Amniotic epithelial cell (primary cell): ENCODE measurements at places on chromosomes 7 and 10.
A peak's percentile ranks its signal among the peaks of the same experiment; 100 is the strongest.

DNA sequence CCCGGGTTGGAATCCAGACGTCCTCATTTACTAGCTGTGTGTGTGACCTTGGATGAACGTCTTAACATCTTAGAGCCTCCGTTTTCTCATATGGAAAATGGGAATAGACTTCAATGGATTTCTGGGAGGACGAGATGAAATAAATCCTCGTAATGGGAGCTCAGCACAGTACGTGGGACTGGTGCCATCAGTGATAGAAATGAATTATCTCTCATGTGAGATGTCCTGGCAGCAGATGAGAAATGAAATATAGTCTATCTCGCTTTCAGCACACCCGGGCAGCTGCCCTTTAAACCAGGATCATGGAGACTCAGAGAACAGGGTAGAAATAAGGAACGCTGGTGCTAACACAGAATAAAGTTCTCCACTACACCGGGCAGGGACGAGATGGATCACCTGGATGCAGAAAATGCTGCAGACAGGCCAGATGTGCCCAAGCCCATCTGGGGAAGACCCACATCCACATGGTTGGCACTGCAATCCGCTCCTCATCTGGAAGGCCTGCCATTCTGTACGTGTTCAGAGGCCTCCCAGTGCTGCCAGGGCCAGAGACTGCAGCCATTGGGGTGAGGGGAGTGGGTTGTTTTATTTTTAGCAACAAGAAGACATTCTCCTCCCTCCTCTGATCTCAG, 11.1 kb upstream of the EMX2 start:
- DNase-seq = no peak

DNA sequence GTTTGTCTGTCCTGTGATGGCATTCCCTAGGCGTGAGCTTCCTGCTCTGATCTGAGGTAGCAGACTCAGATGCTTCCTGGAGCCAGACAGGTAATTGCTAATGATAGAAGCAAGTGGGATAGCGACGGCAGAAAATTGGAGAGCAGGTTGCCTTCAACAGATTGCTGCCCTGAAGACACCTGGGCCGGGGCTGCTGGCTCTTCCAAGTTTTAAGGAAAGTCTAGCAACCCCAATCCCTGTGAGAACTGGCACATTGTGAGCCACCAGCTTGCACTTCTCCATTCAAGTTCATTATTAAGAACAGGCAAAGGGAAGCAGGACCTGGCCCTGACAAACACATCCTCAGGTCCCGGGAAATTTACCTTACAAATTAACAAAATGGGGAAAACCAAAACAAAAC, 50.8 kb downstream of the ITPRID1 start:
- DNase-seq = no peak

GRCh38 chr10:13882119-13882711, 295.4 kb downstream of the PRPF18 start:
- peak; percentile 70 for DNase-seq

DNA sequence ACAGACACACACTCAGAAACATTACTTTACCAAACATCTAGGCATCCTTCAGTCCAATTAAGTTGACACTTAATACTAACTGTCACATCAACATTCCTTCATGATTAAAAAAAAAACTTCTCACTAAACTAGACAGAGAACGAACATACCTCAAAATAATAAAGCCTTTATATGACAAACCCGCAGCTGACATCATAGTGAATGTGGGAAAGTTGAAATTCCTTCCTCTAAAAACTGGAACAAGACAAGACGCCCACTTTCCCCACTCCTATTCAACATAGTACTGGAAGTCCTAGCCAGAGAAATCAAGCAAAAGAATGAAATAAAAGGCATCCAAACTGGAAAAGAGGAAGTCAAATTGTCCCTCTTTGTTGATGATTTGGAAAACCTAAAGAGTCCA, 96.9 kb upstream of the PPP1R9A start:
- no peak for DNase-seq

DNA sequence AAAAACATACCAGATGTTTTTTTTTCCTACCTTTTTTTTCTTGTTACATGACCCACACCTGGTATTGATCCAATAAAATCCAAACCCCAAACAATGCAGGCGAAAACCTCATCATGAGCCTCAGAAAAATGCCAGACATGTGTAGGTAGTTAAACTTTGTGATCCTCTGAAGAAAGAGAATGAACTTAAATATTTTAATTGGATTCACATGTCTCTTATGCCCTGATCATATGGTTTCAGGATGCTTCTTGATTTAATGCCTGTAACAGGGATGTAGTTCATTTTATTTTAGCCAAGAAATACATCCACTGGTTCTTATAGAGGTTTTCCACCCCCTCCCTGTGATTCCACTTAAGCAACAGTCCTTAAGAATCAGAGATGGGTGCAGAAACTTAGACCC, 451.6 kb downstream of the TYW1 start:
- DNase-seq = no peak

DNA sequence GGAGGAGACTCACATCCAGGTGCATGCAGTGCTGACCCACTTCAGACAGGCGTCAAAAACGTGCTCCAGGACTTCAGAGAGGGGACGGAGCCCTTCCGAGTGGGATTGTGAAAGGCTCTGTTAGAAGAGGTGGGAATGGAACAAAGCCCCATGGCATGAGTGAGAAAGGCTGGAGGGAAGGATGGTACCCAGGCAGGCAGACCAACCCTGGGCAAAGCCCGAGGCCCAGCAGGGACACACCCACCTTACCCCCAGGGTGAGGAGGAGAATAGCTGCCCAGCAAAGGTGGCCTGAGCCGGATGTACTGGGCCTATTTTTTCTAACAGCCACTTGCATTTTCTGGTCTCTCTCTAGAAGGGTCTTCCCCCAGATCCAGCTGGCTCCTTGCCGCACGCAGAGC, 14.8 kb downstream of the CHAT start:
- DNase-seq = no peak

DNA sequence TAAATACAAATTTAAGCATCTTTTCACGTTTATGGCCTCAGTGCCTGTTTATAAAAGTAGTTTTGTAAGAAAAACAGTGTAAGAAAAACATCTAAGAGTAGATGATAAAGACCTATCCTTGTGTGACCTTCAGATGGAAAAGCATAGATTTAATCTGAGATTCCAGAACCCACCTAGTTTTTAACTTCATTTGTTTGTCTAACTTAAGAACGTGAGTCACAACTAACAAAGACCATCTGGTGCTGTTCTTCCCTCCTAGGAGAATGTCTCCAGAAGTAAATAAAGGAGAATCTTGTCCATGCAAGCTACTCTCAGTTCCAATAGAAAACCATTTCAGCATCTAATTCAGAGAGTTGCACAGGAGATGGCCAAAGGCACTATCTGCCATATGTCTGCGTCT, 265.4 kb upstream of the C7orf33 start:
- DNase-seq = no peak

- no peak for DNase-seq
These were observed 116.0 kb downstream of the KMT2E start for GRCh38 chr7:105130048-105130447.

GRCh38 chr7:16071246-16071857, 350.0 kb downstream of the CRPPA start:
- DNase-seq = peak; percentile 60

DNA sequence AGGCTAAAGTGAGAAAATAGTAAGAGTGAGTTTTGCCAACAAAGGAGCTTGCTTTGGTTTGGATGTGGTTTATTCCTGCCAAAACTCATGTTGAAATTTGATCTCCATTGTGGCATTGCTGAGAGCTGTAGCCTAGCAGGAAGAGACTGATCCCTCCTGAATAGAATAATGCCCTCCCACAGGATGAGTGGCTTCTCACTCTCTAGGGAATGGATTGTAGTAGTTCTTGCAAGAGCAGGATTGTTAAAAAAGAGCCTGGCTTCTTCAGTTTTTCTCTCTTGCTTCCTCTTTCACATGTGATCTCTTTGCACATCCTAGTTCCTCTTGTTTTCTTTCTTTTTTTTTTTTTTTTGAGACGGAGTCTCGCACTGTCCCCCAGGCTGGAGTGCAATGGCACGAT, 34.4 kb downstream of the ASAH2 start:
- DNase-seq = peak; percentile 5

DNA sequence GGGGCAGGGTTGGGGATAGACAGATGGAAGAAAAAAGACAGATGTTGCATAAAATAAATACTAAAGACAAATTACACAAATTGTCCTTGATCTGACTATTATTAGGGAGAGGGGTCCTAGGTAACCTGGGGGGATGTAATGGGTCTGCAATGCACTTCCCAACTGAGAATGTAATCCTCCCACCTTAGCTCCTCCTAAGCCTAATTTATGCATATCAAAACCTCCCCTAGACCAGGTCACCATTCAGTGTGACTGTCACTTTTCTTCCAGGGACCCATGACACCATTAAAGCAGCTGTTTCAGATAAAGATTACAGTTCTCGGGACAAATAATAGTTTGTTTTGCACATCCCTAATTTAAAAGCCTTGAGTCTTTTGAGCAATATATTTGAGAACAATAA, 133.9 kb upstream of the FEZF1 start:
- no peak for DNase-seq

DNA sequence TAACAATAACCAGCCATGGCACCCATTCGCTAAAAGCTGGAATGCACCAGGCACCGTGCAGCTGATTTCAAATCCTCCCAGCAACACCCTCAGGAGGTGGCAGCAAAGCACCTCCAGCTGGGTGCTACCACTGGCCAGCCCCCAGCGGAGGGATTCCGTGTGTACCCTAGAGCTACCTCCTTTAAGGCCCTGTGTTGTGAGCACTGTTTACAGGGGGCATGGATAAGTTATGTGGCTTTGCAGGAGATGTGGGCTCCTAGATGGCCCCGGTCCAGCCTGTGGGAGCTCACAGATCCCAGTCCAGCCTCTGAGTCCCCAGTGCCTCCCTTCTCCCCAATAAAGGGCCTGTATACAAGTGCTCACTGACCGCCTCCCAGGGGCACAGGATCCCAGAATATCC, 27.1 kb downstream of the TNRC18 start:
- DNase-seq = peak; percentile 59

- DNase-seq = no peak
These were observed 145.2 kb downstream of the LYZL1 start for GRCh38 chr10:29434111-29434510.

DNA sequence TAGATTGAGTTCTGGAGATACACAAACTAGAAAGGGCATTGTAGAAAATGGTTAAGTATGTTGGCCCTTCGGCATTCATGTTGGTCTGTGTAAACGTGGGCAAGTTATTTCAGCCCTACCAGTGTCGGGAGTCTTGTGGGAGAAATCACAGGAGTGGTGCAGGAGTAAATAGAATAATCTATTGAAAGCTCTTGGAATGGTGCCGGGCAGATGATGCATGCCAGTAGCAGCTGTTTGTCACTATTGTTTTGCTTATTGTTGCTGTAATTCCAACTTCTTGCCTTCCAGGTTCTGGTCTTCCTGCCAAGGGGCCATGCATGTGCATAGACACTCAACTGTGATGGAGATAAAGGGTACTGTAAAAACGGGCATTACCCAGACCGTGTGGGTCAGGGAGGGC, 259.4 kb downstream of the CAMK1D start:
- DNase-seq = no peak

DNA sequence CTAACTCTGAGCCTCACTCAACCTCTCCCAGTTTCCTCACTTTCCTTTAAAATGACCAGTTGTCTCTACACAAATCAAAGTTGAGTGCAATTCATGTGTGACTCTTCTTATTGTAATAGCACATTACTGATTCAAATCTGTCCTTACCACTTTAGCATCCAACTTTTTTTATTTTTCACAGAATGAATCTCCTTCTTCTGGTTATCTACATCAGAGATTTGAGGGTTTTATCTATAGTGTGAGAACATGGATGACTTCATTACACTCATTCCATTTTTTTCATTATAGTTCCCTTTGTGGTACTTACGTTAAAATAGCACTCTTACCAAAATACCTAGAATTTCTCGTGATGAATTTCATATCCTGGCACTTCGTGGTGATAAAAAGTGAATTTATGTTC, 43.3 kb downstream of the RTKN2 start:
- DNase-seq = no peak

GRCh38 chr10:124904796-124905195, 37.1 kb upstream of the ZRANB1 start:
- no peak for DNase-seq

DNA sequence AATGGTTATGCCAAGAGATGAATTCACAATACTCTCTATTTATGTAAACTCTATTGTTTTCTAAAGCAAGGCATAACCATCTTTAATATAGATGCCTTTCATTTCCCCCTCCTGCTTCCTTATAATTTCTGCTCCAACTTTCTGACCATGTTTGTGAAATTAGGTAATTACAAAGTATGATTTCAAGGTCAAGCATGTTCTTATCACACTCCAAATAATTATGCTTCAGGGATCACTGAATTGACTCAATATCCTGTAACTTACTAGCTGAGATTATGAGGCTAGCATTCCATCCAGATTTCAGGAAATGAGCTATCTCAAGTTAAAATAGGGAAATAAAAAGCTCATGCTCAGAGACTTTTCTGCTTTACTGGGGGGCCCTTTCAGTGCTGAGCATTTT, 655.9 kb upstream of the IGFBP3 start:
- DNase-seq = peak; percentile 80

DNA sequence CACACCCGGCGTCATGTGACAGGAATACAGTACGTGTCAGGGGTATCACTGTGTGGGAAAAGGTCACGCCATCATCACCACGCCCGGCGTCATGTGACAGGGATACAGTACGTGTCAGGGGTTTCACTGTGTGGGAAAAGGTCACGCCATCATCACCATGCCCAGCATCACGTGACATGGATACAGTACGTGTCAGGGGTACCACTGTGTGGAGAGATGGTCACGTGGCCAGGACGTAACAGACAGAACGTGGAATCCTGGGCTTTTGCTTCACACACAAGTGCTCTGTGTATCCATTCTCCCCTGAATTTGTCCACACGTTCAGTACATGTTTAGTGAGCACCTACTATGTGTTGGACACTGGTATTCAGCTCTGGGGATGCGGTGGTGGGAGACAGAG, 34.5 kb upstream of the DIP2C start:
- no peak for DNase-seq

DNA sequence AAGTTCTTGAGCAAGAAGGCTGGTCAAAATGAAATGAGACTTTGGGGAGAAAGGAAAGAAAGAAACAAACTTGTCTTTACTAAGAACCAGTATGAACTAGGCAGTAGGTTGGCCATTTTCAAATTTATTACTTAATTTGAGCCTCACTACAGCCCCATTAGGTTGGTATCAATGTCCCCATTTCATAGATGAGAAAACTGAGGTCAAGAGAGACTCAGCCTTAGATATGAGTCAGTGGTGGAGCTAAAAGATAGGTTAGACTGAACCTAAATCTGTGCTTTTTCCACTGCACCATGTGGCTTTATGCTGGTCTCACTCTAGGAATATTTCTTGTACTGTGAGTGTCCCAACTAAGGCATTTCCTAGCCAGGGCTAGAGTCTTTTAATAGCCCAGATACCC, 8.8 kb downstream of the ZNF503 start:
- DNase-seq = no peak

DNA sequence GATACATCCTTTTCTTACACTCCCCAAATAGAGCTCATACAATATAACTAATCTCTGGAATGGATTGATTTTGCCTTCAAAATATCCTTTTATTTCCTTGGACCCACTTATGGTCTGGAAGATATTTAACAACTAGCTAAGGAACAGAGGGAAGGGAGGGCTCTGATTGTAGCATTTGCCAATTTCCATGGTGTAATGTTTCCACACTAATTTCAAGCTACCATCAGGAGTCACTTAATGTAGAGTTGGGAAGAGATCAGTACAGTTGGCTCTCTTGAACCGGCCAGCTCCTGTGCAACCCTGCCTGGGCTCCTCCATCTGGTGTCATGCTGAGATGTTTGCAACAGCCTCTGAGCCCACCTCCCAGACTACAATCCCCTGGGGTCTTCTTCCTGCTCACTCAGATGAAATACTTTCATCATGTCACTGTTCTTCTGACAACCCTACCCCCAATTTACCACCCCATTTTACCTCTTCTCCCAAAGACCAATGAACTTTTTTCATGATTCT, 8.0 kb upstream of the IL6 start:
- no peak for DNase-seq

GRCh38 chr10:6958711-6959110, 378.6 kb upstream of the PRKCQ start:
- DNase-seq = no peak
